ENCODE measurements at places on chromosomes 1 and 21.

GRCh38 chr1:186291271-186291670 is 83.8 kb downstream of the TPR start:
- DNase-seq, result no peak

DNA sequence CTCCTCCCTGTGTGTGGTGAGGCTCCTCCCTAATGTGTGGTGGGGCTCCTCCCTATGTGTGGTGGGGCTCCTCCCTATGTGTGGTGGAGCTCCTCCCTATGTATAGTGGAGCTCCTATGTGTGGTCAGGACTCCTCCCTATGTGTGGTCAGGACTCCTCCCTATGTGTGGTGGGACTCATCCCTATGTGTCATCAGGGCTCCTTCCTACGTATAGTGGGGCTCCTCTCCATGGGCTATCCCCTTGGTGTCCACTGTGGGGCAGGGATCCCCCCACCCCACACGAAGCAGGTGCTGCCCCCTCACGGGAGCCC is 29.6 kb downstream of the PRSS38 start:
- no peak for DNase-seq

DNA sequence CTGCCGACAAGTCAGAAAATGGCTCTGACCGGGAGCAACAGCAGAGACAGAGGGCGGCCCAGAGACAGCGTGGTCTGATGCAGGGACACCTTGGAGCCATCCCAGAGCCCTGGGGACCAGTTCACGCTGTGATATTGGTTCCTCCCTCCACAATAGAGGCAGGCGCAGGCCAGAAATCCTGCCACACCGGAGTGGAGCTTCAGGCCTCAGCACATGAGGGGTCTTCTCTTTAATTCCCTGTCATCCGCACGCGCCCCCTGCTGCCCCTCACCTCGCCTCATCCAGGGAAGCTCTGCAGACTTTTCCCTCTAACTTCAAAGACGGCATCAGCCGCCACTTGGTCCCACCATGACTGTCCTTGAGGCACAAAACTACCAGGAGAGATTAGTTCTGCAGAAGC is 75.5 kb upstream of the ANGPTL1 start:
- DNase-seq, result no peak

- peak; percentile 14 for DNase-seq
Measured at GRCh38 chr1:150268340-150268704, 494 bp downstream of the APH1A start.

DNA sequence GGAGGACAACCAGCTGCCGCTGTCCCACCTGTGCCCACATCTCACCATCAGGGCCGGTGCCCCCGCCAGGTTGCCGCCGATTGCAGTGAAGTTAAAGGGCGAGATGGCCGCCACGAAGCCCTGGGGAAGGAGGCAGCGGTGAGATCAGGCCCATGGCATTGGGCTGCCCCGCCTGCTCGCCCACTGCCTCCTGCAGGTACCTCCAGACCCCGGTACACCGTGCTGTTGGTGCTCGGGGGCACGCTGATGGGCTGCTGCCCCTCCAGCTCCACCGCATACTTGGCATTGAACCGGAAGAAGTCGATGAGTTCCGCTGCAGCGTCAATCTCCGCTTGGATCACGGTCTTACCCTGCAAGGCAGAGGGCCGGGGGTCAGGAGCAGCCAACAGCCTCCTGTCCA is 19.3 kb downstream of the ALDH4A1 start:
- no peak for DNase-seq

DNA sequence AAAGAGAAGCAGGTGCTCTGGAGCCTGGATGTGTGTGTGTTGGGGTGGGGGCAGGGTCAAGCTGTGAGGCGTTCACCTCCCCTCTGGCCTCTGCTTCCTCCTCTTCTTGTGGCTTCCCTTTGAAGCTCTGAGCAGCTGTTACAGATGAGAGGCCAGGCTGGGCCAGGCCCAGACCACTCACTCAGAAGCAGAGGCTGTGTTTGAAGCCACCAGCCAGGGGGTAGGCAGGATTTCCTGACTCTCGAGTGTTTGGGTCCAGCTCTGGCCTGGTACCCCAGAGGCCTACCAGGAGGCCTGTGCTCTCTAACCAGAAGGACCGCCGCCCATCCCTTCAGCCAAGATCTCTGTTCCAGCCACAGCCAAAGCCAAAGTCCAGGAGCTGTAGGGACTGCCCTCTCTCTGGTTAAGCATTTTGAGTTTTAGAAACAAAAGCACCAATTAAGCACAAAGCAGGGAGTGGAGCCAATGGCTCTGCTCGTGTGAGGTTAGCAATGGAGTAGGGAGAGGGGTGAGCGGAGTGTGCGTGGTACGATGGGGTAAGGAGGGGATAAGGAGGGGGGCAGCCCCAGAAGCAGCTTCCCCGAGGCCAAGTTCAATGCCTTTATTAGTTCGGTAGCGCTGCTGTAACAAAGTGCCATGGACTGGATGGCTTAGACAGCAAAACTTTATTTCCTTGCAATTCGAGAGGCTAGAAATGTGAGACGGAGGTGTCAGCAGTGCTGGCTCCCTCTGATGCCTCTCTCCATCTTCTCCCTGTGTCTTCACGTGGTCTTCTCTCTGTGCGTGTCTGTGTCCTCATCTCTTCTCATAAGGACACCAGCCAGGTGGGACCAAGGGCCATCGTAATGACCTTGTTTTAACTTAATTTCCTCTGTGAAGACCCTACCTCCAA is 20.5 kb downstream of the RCSD1 start:
- no peak for DNase-seq

- DNase-seq, result no peak
Measured at GRCh38 chr1:6392809-6393399, 663 bp downstream of the ACOT7 start.
